ENCODE measurements at places on chromosomes 3 and 15. TPM values are rescaled to one million over a fixed set of nuclear protein-coding genes. Genes with fewer than 3 reads are reported as not detected.

The GOLGA6L22 gene
- total RNA-seq: not detected

The TLR9 gene
- 0.18 TPM for total RNA-seq

The HIGD2B gene
- total RNA-seq: 0.68 TPM

The GATM gene
- 3.7 TPM for total RNA-seq

The GAP43 gene
- not detected for total RNA-seq

The WDR72 gene
- not detected for total RNA-seq

The GP9 gene
- total RNA-seq: not detected

The CHRNB4 gene
- total RNA-seq: not detected

The SLC15A2 gene
- 8.3 TPM for total RNA-seq

The CADPS gene
- not detected for total RNA-seq

The SCN11A gene
- total RNA-seq: 0.09 TPM

The KCNAB1 gene
- total RNA-seq: not detected

The KBTBD13 gene
- total RNA-seq: not detected

The STAG1 gene
- total RNA-seq: 35.8 TPM

The TIPIN gene
- 27.9 TPM for total RNA-seq

The C2CD4A gene
- 0.20 TPM for total RNA-seq

The RARB gene
- not detected for total RNA-seq

The MYLK gene
- total RNA-seq: 0.19 TPM

The NOP10 gene
- total RNA-seq: 202 TPM

The MUC20 gene
- total RNA-seq: 3.6 TPM

The THUMPD3 gene
- 61.6 TPM for total RNA-seq

The SOX14 gene
- not detected for total RNA-seq

The GASK1A gene
- not detected for total RNA-seq

The MORC1 gene
- total RNA-seq: not detected

Measured in activated naive CD4-positive, alpha-beta T cell treated with anti-CD3 and anti-CD28 coated beads, Interleukin-2, amount 50 U/mL, for 72 hours (primary cell).